Right ventricle myocardium superior (tissue), 1 donor: ENCODE measurements at places on chromosomes 2 and 18.
A peak's percentile ranks its signal among the peaks of the same experiment; 100 is the strongest.

- no peak for DNase-seq
Measured at GRCh38 chr2:20317197-20317596, 33.4 kb downstream of the PUM2 start.

- no peak for DNase-seq
Measured at GRCh38 chr2:108946442-108946841, 42.6 kb downstream of the EDAR start.

- no peak for DNase-seq
Measured at GRCh38 chr2:237661270-237661669, 33.9 kb downstream of the LRRFIP1 start.

DNA sequence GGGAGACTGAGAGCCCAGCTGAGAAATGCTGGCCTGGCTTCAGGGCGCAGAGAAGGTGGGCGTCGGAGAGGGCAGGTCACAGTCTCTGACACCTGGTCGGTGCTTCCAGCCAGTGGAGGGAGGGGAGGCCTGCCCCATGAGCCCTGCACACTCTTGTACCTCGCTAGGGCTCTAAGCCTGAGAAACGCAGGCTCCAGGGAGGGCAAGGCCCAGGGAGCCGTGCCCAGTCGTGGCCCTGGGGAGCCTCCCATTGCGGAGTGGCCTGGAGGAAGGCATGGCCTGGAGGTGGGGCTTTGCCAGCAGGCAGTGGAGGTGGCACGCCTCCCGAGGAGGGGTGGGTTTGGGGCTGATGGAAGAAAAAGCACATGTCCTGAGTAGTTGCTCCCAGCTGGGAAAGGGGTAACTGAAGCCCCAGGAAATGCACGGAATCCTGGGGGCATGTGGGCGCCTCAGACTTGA is 39.0 kb downstream of the MTERF4 start:
- DNase-seq = peak; percentile 54

- peak; percentile 33 for DNase-seq
Measured at GRCh38 chr2:188971432-188971861, 2.7 kb upstream of the COL3A1 start.

GRCh38 chr2:231429901-231430300 is 34.4 kb downstream of the NCL start:
- DNase-seq = no peak
